Stimulated activated CD4-positive, alpha-beta T cell treated with anti-CD3 and anti-CD28 coated beads, Interleukin-2, amount 100 ng/mL, for 24 hours (primary cell): ENCODE measurements at places on chromosomes 12 and 14.

DNA sequence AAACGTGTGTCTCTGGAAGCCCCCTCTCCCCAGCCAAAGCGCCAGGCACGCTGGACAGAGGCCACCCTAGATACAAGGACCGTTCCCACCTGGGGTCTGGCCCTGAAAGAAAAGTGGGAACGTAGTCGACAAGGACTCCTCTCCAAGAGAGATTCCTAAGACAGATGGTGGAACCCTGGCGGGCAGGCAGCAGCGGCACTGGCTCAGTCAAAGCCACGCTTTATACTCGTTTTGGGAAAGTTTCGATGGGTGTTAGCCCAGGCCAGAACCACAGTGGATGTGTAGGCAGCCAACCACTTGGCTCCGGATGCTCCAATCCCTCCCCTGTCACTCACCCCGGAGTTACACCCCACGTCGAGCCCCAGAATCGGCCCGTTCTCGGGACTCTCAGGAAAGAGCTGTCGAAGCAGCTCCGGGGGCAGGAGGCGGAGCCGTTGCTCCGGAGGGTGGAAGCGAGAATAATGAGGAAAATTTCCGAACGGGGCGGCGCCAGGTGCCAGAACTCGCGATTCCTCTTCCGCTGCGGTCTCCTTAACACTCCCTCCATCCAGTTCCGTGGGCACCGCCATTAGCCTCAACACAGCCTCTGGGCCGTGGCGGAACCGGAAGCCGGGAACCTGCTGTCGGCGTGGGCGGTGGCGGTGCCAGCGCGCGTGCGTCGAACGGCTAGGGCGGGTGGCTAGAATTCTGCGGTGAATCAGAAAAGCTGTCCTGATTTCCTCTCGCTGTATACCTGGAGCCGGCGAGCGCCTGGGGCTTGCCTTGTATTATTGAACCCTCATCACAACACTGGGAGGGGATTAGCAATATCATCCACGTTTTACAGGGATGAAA is at the start of gene BCDIN3D:
Gene BCDIN3D, minus strand, starts transcription at position 588 of the 834 bp plus-strand sequence. Its CDS starts 19 bp downstream, at position 569.
- DNase-seq: peak; percentile 97

- no peak for DNase-seq
These were observed 96.3 kb downstream of the ST8SIA1 start for GRCh38 chr12:22238211-22238610.

- no peak for DNase-seq
These were observed 47.7 kb upstream of the HECTD1 start for GRCh38 chr14:31255286-31255685.

- DNase-seq: no peak
These were observed 388.5 kb downstream of the PAWR start for GRCh38 chr12:79302162-79302814.

DNA sequence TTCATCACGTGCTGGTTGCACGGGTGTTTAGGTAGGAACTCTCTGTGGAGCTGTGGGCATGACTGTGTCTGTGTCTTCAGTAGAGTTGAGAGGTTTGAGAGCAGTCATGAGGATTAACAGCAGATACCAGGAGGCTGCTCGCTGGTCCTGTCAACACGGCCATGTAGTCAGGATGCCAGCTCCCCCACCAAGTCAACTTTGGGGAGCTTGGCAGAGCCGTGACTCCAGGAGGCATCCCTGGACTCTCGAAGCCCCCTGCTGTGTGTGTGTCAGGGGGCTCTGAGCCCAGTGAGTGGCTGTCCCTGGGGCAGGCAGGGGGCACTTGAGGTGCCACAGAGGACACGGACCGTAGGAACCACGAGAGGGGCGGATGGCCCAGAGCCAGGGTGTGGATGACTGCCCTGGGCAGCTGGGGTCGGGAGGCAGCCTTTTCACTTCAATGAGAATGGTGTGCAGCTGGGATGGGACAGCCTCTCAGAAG is 7.2 kb upstream of the GPR132 start:
- no peak for DNase-seq

DNA sequence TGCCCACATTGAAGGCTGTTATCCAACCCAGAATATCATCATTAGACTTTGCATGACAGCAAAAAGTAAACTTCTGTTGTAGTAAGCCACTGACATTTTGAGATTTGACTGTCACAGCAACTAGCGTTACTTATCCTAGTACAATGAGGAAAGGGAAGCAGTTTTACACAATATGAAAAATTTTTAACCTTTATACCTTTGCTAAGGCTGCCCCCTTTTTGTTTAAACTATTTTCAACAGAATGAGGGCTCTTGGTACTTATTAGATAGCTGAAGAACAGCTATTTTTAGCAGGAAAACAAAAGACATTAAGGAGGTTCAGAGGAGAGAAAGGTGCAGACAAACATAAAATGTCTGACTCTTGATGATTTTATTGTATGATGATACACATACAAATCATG is 23.4 kb upstream of the TMX1 start:
- DNase-seq: no peak

DNA sequence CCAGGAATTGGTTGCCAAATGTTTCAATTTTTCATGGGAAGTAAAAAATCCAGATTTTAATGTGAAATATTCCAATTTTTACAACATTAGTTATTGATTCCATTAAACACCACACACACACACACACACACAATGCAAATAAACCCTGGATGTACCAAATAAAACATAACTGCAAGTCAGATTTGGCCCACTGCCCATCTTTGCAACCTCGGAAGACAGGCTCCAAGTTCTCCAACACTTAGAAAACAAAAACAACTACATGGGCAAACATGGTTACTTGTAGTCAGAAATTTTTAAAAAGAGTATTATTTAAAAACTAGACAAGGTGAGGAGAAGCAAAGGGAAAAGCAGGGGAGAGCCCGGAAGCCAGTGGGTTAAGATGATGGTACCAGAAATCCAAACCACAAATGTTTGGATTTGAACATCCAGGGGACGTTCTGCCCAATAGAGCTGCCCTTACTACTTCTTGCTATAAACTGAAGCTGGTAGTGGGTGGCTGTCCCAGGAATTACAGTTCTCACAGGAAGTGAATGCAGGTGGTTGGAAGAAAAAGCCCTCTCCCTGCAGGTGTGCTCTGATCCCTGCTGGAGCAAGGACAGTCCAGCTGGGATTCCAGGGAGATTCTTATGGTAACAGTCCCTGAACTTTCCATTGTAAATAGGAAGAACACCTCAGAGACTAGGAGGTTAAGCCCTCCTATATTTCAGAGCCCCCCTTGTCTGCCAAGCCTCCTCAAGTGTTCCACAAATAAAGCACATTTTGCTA is 111.7 kb downstream of the SLC25A21 start:
- DNase-seq: no peak

GRCh38 chr14:77663293-77663692 is 44.5 kb downstream of the ALKBH1 start:
- DNase-seq: no peak

- no peak for DNase-seq
These were observed 65.1 kb downstream of the DIP2B start for GRCh38 chr12:50569876-50570275.

DNA sequence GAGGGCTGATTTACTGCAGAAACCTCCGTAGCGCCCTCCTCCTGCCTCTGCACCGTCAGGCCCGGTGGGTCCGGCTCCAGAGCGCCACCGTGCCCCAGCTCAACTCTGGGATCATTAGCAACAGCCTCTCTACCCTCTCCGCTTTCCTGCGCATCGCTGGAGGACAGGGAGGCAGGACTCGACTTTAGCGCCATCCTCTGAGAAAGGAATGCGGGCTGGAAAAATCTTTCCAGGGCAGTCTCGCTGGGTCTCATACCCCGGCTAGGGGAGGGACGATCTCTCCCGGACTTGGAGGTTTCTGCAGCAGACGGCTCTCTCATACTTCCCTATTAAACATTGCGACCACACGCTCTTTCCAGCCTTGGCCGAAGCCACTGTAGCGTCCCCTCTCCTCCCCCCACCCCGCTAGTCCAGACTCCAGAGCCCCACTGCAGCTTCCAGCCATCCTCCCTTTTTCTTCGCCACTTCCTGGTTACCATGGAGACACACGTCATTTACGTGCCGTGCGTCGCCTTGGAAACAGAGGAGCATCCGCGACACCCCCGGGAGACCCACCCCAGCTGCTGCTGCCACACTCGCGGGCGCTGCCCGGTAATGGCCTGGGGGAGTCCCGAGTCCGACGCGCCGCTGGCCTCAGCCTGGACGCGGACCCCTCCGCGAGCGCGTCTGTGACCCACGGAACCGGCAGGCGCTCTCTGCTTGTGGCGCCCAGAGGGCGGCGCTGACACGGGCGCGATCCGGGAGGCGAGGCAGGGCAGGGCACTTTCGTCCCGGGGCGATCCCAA is at the start of gene CCDC184:
Gene CCDC184, plus strand, starts transcription at position 554 of the 785 bp plus-strand sequence. CDS start 479 bp downstream, outside the sequence.
- DNase-seq: peak; percentile 69

GRCh38 chr14:100440207-100440631 is 117.1 kb downstream of the SLC25A47 start:
- DNase-seq: no peak

GRCh38 chr12:87280893-87281292 is 748.3 kb downstream of the C12orf50 start:
- DNase-seq: no peak

GRCh38 chr14:67778792-67779191 is 37.6 kb downstream of the ZFYVE26 start:
- no peak for DNase-seq

DNA sequence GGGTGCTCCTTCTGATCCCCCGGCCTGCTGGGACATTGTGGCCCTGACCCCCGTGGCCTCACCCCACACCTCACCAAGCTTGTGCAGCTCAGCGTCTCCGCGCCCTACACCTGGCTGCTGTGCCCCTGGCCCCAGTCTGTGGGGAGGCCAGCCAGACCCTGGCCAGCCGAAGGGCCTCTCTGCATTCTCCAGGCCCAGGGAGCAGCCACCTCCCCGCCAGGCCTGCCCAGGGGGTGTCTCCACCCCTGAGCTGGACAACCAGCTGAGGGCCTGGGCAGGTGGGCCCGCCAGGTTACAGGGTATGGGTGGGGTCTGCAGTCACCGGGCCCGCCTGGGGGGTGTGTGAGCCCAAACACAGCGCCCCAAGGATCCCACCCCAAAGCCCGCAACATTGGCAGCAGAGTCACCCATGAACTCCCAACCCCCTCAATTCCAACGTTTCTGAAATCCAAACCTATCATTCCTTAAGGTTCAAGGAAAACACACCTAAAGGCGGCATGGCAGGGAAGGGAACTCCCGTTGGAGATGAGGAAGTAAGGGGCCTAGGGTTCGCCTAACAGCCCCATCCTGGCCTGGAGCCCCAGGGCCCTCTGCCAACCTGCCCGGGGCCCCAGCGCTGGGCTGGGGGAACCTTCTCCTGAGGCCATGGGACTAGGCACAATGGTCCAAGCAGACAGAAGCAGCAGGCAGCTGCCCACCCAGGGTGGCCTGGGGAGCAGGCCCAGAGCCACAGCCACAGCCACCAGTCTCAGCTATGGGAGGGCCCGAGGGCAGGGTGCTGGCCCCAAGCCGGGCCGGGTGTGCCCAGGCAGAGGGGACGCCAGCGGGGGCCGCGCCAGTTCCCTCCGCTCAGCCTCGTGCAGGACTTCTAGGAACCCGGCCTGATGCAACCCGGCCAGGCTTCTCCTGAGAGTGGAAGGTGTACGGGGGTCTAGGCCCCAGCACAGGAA is 8.5 kb downstream of the AKT1 start:
- DNase-seq: no peak

DNA sequence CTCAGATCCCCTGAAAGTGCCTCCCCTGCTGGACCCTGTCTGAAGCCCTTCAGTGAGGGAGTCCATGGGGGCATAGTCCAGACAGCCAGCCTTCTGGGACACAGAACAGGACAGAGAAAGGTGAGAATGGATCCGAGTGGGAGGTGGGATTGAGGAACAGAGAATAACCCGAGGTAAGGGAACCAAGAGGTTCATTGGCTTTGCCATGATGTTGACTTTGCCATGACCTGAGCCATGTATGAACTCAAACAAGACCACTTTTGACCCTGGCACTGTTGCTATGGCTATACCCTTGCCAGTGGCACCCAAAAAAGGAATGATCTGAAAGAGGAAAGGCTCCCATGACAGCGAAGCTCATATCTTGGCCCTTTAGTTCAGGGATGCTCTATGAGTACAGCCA is 22.6 kb upstream of the VDR start:
- DNase-seq: no peak

DNA sequence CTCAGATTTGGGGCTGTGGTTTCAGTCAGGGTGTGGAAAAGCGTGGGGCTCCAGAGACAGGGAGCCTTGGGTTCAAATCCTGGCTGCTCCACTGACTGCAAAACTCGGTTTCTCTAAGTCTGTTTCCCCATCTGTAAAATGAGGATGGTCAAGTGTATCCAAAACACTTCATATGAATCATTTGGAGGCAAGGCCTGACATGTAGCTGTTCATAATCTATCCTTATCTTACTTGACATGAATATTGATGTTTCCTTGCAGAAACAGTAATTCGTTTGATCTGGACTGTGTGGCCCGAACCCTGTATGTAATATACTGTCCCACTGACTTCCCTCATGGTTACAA is 1.5 kb upstream of the CCDC63 start:
- DNase-seq: no peak

GRCh38 chr12:65998536-65999530 is 131.7 kb downstream of the LLPH start:
- no peak for DNase-seq

DNA sequence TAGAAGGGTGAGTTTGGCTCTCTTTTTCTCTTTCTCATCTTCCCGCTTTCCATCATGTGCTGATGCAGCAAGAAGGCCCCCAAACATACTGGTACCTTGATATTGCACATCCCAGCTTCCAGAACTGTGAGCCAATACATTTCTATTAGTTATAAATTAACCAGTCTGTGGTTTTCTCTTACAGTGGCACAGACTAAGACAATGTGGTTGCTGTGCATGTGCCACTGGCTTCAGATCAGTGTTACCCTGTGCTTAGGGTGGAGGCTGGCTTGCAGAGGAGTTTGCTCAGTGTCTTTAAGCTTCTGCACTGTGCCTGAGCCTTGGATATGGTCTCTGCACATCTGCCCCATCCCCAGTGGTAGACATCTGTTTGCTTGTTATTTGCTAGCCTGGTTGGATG is 5.5 kb downstream of the IFI27L2 start:
- no peak for DNase-seq

DNA sequence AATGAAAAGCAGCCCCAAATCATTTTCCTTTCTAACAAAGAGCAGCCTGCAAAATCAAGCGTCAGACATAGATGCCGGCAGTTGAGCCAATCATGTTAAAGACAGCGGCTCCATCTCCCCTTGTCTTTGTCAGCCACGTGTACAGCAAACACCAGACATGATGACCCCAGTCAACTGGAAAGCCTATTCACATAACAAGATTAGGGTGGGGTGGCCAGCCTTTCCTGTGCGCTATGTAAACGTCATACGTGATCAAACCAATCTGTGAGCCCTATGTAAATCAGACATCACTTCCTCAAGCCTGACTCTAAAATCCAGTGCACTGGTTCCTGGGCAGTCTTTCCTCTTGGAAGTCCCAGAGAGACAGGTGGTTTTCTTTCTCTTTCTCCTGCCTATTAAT is 9.9 kb upstream of the FICD start:
- no peak for DNase-seq

- peak; percentile 1 for DNase-seq
These were observed 45.2 kb upstream of the C14orf132 start for GRCh38 chr14:95993768-95994592.

DNA sequence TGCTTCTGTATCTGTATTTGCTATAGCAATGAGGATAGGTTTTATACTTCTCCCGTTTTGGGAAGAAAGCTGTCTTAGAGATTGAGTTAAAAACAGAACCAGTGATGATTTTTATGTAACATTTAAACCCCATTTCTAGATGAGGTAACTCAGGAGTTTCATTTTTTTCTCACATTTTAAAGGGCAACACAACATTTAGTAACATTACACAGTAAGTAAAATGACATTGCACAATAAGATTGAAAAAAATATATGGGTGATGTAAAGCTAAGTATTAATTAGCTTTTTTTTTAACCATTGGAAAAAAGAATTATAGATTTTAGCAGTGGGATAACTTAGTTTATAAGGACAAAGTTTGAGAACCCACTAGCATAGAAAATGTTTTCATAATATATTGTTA is 25.2 kb upstream of the SCFD1 start:
- DNase-seq: no peak
